ENCODE measurements at places on chromosomes 4 and X. TPM values are rescaled to one million over a fixed set of nuclear protein-coding genes. Genes with fewer than 3 reads are reported as not detected.

The SNCA gene
- 21.2 TPM for total RNA-seq

The STOX2 gene
- 0.12 TPM for total RNA-seq

The AMBN gene
- total RNA-seq = not detected

The THOC2 gene
- 95.7 TPM for total RNA-seq

The SERTM2 gene
- 1.9 TPM for total RNA-seq

The MAGEE1 gene
- total RNA-seq = 1.6 TPM
